Fibroblast of villous mesenchyme (primary cell): ENCODE measurements at places on chromosomes 1 and 21. TPM values are rescaled to one million over a fixed set of nuclear protein-coding genes. Genes with fewer than 3 reads are reported as not detected.

Gene CASZ1
- under 0.01 TPM in 2 replicates for total RNA-seq

Gene FGR
- total RNA-seq: not detected in 2 replicates

Gene CLIC6
- under 0.01 TPM in 2 replicates for total RNA-seq

Gene GJA8
- not detected in 2 replicates for total RNA-seq

Gene CHI3L1
- total RNA-seq: 15.8 and 136 TPM in 2 replicates

Gene CNST
- 27.7 and 44.0 TPM in 2 replicates for total RNA-seq

Gene CCDC185
- total RNA-seq: not detected in 2 replicates

Gene PPIH
- 16.0 and 20.9 TPM in 2 replicates for total RNA-seq

Gene ANKRD34A
- total RNA-seq: 1.3 and 1.6 TPM in 2 replicates

Gene SLC44A5
- under 0.01 TPM in 2 replicates for total RNA-seq

Gene WNT2B
- total RNA-seq: 2.6 TPM in 2 replicates

Gene MX1
- total RNA-seq: 15.1 and 16.0 TPM in 2 replicates

Gene AVPR1B
- not detected in 2 replicates for total RNA-seq

Gene MATN1
- total RNA-seq: not detected in 2 replicates

Gene INSRR
- not detected in 2 replicates for total RNA-seq

Gene LIPI
- total RNA-seq: not detected in 2 replicates

Gene SPRR2B
- not detected in 2 replicates for total RNA-seq

Gene ZBTB48
- 10.0 and 10.8 TPM in 2 replicates for total RNA-seq

Gene IL23R
- total RNA-seq: not detected in 2 replicates

Gene TEX38
- under 0.01 TPM in 1 of 2 replicates, not detected in the other for total RNA-seq

Gene CHRM3
- under 0.01 TPM in 1 of 2 replicates, not detected in the other for total RNA-seq

Gene PTBP2
- total RNA-seq: 14.2 and 15.8 TPM in 2 replicates

Gene CD84
- not detected in 2 replicates for total RNA-seq

Gene CROCC
- 13.8 and 22.2 TPM in 2 replicates for total RNA-seq
